Glutamatergic neuron (in vitro differentiated cells): ENCODE measurements at places on chromosomes 11 and 22. TPM values are rescaled to one million over a fixed set of nuclear protein-coding genes. Genes with fewer than 3 reads are reported as not detected.

DNA sequence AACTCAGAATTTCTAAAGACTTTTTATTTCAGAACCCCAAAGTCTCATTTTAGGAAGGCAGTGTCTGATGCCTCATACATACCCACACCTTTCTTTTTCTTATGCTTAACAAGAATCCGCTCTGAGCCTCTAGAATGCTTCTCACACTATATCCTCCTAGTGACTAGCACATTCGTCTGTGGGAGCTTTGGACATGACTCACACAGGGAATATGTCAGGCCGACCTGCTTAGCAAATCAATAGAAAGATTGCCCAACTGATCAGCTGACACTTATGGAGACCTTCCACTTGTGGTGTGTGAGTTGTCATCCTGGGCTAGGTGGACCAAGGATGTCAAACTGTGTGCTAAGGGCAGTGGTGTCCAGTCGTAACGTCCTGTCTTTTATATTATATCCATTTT, 129.9 kb upstream of the TTC12 start:
- DNase-seq = no peak

The DNAJB7 gene
- not detected for total RNA-seq

The CHRNA10 gene
- total RNA-seq = 0.91 TPM

The TSG101 gene
- 118 TPM for total RNA-seq

DNA sequence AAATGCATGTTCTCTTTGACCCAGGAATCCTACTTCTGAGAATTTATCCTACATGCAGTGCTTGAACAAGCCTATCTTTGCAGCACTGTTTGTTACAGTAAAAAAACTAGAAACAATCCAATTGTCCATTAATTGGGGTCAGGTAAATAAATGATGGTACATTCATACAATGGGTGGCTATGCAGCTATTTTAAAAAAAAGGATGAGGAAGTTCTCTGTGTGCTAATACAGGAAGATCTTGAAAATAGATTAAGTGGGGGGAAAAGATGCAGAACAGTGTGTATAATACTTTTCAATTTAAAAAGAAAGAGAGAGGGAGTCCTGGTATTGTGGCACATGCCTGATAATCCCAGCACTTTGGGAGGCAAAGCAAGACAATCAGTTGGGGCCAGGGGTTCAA, 9.5 kb upstream of the CREB3L1 start:
- DNase-seq = no peak

- no peak for DNase-seq
Observed at GRCh38 chr11:74024261-74025029, 15.6 kb upstream of the UCP3 start.

The TMEM121B gene
- total RNA-seq = 44.1 TPM

The E2F8 gene
- 0.34 TPM for total RNA-seq

The FAM227A gene
- 6.3 TPM for total RNA-seq

- no peak for DNase-seq
Observed at GRCh38 chr22:46509416-46510089, 27.9 kb downstream of the CELSR1 start.

The LRRC74B gene
- not detected for total RNA-seq

DNA sequence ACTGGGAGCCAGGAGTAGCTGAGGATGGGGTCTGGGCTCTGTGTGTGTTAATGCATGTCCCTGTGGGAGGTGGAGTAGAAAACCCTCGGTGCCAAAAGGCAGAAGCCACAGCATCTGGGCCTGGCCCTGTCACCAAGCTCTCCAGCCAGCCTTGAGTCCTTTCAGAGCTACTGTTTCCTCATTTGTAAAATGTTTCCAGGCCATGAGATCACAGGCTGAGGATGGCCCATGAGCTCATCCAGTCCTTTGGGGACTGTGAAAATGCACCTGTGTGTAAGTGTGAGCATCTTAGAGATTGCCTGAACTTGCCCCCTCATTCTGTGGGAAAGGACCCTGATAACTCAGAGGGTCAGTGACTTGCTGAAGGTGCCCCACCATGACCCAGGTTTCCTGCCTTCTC, 9.1 kb downstream of the ANKK1 start:
- DNase-seq = no peak

The SPON1 gene
- 0.81 TPM for total RNA-seq

DNA sequence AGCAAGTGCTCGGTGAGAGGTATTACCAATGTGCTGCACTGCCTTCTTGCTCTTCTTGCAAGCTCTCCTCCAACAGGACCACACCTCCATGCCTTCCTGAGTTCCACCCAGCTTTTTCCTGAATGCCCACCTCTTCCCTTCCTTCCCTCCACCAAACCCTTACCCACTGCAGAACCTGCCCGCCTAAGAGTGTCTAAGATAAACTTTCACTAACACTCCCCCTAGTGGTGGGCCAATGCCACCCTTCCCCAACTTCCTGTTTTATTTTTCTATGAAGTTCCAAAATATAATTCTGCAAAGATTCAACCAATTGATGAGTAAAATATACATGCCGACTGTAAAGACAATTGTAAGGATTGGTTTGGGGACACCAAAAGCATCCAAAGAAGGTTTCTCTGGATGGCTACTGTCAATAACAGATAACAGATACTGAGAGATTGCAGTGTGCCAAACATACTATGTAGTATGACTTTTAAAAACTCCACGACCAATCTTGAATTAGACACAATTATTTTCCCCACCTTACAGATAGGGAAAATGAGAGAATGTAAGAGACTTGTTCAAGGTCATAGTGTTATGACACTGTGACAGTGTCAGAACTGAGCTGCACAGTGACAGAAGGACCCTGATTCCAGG, 38.6 kb upstream of the BMAL1 start:
- DNase-seq = peak; percentile 50

The RTN4RL2 gene
- 119 TPM for total RNA-seq

- DNase-seq = peak; percentile 11
Observed at GRCh38 chr11:110712659-110713448, 617 bp upstream of the ARHGAP20 start.

- no peak for DNase-seq
Observed at GRCh38 chr22:33073989-33074418, 15.8 kb upstream of the SYN3 start.

DNA sequence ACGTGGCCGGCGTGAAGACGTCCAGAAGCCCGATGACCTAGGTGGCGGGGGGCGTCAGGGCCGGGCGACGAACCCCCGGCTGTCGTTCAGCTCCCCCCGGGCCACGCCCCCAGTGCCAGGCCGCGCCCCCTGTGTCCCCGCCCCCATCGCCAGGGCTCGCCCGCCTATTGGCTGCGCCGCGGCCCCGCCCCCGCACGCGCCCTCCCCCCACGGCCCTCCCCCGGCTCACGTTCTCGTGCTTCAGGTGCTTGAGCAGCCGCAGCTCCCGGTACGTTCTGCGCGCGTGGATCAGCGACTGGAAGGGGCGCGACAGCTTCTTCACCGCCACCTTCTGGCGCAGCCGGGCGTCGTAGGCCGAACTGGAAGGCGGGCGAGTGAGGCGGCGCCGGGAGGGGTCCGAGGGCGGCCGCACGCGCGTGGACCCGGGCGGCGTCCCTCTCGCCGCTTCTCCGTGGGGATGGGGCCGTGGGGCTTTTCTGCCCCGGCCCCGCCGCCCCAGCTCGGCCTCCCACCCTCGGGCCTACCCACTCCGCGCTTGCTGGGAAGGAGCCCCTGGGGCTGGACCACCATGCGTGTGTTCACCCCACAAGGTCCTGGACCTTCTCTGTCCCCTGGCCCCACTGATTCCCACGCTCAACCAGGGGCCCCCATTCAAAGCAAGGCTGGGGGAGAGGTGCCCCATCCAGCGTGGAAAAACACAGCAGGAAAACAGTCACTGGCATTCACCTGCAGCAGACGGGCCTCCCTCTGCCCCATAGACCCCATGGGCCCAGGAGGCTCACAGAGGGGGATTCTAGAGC, 2.4 kb downstream of the MAPK11 start:
- peak; percentile 71 for DNase-seq

The LDHAL6A gene
- not detected for total RNA-seq

GRCh38 chr22:47169801-47170140, 407.3 kb downstream of the TBC1D22A start:
- no peak for DNase-seq

The APOBEC3B gene
- not detected for total RNA-seq

The OTOG gene
- total RNA-seq = not detected
